ENCODE measurements at places on chromosomes 2 and 18.

DNA sequence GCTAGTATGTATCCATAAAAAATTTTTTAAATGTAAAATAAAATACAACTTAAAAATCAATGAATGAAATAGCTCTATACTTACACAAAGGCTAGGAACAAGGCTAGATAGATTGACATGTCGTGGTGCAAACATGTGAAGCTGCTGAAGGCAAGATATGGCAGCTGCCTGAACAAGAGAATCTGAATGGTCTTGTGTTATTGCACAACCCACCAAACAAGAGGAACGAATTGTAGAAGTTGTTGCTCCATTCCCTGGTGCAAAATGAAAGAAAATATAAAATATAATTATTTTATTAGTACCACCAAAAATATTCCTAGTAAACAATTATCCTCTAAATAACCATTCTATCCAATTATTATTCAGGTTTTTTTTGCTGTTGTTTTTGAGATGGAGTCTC is 46.4 kb downstream of the HEATR5B start:
- DNase-seq: no peak

- no peak for DNase-seq
Measured at GRCh38 chr2:26694001-26694400, 1.5 kb downstream of the KCNK3 start.

- no peak for DNase-seq
Measured at GRCh38 chr2:9415516-9416169, 7.7 kb downstream of the ITGB1BP1 start.

DNA sequence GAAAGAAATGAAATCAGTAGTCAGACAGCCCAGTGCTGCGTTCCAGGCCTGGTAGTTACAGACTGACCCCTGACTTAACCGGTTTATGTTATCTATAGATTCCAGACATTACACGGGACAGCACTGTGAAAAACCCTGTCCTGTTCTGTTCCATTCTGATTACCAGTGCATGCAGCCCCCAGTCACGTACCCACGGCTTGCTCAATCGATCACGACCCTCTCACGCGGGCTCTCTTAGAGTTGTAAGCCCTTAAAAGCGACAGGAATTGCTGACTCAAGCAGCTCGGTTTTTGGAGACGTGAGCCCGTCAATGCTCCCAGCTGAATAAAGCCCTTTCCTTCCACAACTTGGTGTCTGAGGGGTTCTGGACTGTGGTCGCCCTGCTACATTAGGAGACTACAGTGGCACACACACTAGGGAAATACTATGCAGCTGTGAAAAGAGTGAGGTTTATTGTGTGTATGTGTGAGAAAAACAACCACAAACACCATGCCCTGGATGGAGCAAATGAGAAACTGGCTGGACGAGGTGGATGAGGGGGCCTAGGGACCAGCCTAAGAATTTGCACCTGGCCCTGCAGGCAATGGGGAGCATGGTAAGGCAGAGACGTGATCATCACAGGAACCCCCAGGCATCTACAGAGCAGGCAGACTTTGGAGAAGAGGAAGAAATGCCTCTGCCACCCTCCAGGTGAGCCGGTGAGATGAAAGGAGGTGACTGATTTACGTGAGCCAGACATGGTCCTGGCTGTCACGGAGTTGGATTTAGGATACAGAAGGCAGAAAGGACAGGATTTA is 49.1 kb upstream of the SEMA4C start:
- DNase-seq: no peak

GRCh38 chr18:60372132-60372531 is 443 bp downstream of the MC4R start:
- no peak for DNase-seq

DNA sequence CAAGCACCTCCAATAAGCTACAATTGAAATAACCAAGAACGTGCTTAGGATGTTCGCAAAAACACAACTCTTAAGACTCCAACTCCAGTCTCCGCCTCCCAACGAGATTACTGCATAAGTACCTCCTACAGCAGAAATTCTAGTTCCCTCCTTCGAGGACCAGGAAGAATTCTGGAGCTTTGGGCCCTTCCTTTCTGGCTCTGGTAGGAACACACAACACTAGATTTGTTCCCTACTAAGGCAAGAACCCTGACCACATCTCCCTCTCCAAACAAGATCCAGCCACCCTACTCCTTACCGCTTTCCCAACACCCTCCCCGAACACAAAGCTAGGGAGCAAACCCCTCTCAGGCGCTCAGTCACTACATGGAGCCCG is 721 bp downstream of the ADAM17 start:
- DNase-seq: peak; percentile 52

DNA sequence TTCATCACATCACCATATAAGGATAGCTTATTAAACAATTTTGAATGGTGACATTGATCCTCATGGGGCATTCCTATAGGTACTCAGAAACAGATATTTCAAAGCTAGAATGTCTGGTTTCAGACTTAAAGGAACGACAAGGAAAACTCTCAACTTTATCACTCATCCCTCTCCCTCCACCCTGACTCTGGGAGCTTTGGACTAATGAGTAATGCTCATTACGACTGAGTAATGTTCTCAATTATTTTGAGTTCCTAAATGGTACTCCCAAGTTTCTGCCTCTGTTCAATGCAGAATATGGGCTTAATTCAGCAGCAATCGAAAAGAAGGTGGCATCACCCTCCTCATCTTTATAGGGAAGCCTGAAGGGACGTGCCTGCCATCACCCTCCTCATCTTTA is 43.4 kb downstream of the RFX8 start:
- DNase-seq: no peak

DNA sequence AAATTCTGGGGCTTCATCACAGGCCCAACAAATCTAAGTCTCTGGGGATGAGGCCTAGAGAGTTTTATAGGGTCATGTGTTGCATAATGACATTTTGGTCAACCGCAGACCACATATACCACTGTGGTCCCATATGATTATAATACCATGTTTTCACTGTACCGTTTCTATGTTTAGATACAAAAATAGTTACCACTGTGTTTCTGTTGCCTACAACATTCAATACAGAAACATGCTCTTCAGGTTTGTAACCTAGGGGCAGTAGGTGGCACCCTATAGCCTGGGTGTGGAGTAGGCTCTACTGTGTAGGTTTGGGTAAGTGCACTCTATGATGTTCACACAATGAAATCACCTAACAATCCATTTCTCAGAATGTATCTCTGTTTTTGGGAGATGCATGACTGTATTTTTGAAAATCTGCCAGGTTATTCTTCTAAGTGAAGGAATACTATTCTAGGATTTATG is 485.2 kb downstream of the PTPRM start:
- no peak for DNase-seq

DNA sequence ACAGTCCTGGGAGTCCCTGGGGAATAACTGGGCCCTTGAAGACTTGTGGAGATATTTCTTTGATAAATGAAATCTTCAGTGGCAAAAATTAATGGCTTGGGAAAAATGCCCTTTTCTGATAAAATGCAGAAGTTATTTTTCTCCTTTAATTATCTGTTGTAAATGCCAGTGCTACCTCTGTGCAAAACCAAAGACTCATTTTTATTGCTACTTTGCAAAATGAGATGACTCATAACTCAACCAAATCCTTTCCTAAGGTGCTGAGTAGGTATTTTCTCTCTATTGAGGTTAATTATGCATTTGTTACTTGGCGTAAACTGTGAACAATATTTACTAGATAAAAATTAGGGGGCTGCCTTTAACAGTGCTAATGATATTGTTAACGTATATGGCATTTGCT is 163.9 kb downstream of the DOK6 start:
- DNase-seq: no peak

GRCh38 chr2:142642650-142643049 is 234.8 kb upstream of the KYNU start:
- DNase-seq: no peak

DNA sequence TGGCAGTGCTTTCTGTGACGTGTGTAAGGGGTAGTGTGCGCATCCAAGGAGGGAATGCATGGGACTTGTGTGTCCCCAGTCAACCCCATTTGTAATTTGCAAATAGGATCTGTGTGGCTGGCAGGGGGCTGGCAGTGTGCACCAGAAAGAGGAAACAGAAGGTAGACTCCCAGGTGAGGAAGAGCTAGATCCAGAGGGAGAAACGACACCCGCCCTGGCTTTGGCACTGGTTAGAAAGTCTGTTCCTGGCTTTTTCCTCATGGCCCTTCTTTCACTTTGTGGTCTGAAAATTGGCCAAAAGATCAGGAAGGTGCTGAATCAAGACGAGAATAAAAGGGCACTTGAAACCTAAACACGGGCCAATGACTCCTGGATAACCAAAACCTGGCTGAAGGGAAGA is 33.3 kb downstream of the PRKCE start:
- no peak for DNase-seq

GRCh38 chr2:106193977-106194778 is at the start of gene UXS1:
Gene UXS1, minus strand, starts transcription at chr2:106194301. Its CDS starts 60 bp downstream, at chr2:106194241.
- DNase-seq: peak; percentile 93

GRCh38 chr2:49224426-49225010 is 70.2 kb upstream of the FSHR start:
- DNase-seq: no peak

DNA sequence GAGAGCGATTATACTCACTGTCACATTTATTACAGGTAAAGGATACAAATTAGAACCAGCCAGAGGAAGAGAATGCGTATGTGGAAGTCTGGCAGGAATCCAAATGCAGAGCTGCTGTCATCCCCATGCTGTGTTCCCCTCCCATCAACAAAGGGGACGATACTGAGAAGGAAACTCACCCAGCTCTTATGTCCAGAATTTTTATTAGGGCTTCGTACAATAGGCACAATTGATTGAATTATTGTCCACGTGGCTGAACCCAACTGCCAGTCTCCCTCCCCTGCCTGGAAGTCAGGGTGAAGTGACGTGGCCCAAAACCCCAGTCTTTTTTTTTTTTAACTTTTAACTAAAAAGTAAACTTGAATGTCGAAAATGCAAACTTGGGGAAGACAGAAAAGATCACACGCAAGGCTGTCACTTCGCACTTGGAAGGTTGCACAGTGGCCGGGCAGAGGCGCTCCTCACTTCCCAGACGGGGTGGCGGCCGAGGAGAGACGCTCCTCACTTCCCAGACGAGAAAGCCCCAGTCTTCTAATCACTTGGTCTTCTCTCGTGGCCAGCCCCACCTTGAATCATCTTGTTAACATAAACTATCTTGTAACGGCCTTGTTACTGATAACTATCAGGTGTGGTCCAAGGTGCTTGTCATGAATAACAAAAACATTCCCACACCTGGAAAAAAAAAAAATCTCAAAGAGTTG is 40.0 kb upstream of the ITSN2 start:
- DNase-seq: no peak

- no peak for DNase-seq
Measured at GRCh38 chr2:142325870-142326269, 195.1 kb upstream of the LRP1B start.

Data from RCC 7860 (cell line).